ENCODE measurements at places on chromosomes 2 and 18. TPM values are rescaled to one million over a fixed set of nuclear protein-coding genes. Genes with fewer than 3 reads are reported as not detected.

GRCh38 chr2:160224060-160224459, 24.0 kb upstream of the ITGB6 start:
- no peak for DNase-seq

GRCh38 chr2:157364257-157364974, 38.8 kb upstream of the ERMN start:
- no peak for DNase-seq

GRCh38 chr2:230410861-230411569, 5.0 kb upstream of the SP100 start:
- no peak for DNase-seq

Gene MYOM1
- 3.1 TPM for total RNA-seq

GRCh38 chr2:156456616-156457015, 20.4 kb downstream of the GPD2 start:
- DNase-seq, result no peak

Gene MAPRE3
- 4.4 TPM for total RNA-seq

Gene PLCD4
- 0.26 TPM for total RNA-seq

Gene MDH1B
- total RNA-seq, result 3.2 TPM

DNA sequence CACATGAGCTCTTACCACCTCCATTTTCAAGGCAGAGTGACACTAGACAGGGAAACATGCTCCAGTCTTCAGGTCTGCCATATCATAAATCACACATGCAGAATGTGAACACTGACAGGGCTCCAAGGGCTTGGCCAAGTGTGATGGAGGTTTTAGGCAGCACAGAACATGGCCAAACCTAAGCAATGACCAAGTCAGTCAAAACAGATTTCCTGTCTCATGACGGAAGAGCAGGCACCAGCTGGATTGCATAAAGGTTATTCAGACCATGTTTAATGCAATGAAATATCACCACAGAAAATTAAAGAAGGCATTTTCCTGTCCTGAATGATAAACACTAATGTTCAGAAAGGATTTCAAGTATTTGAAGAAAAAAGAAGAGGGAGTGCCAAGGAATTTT, 72.5 kb downstream of the SUMO1 start:
- DNase-seq, result no peak

GRCh38 chr18:79164706-79165105, 95.5 kb downstream of the ATP9B start:
- DNase-seq, result no peak

Gene GATA6
- total RNA-seq, result 28.6 TPM

Gene NOL4
- total RNA-seq, result not detected

GRCh38 chr2:231665245-231666170, 42.8 kb upstream of the PTMA start:
- DNase-seq, result no peak

Gene MPHOSPH10
- total RNA-seq, result 43.1 TPM

DNA sequence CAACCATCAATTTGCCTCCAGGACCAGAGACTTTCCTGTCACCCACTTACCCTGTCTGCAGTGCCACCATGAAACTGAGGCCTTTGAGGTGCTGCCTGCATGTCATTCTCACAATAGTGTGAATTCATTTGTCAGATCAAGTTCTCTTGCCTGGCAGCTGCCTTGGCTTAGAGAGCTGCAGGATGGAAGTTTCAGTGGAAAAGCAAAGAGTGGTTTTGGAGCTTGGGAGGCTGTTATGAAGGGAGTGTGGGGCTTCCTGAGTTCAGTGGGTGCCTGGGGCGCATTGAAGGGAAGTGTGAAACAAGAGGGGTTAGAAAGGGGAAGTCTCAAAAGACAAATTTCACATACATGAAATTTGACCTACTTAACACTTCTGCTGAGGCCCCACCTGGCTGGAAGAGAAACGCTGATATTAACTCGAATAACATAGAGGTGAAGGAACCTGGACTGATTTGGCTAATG, 7.9 kb upstream of the LBH start:
- no peak for DNase-seq

Gene CAPN14
- total RNA-seq, result 0.14 TPM

DNA sequence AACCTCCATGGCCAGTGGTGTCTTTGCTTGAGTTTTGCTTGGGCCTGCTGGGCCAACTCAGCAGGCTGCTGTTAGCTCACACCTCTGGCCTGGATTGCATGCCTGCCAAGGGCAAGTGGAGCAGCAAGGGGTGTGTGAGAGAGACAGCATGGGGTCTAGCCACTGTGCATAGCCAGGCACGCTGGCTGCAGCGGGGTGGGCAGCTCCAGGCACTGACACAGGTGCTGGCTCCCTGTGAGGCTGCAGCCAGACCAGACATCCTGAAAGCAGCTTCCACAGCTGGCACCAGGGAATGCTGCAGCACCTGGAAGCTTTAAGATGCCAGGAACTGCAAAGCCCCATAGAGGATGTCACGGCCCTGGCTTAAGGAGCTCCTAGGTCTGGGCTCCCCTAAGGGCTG, 376.4 kb upstream of the VWC2L start:
- DNase-seq, result no peak

DNA sequence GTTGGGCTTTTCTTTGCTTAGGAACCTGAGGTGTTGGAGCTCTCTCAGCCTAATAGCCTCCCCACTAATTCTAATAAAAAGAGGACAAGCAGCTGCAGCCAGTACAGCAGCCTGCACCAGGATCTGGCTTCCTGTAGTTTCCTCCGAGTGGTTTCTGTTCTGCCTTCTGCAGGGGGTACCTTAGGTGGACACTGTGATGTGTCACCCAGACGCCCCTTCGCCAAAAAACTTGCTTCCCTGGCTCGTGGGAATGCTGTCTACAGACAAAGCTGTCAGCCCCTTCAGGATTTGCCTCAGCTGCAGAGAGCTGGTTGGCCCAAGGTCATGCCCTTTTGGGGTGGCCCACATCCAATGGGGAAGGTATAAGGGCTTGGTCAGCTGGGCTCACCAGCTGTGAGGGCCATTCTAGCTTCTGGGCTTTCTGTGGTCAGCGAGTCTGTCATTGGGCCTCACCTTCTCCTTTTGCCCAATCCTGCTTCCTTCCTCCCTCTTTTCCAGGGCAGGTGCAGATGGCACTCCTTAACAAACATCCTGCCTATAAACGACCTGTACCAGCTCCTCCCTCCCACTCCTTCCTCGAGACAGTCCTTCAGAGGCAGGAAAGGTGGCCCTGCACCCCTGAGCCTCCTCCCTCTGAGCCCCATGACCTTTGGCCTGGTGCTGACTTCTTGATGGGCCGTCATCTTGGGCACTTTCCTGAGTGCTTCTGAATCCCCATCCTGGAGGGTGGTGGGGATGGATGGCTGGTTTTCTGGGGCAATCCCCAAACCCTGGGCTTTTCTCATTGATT, 44.0 kb upstream of the ROCK2 start:
- DNase-seq, result no peak

DNA sequence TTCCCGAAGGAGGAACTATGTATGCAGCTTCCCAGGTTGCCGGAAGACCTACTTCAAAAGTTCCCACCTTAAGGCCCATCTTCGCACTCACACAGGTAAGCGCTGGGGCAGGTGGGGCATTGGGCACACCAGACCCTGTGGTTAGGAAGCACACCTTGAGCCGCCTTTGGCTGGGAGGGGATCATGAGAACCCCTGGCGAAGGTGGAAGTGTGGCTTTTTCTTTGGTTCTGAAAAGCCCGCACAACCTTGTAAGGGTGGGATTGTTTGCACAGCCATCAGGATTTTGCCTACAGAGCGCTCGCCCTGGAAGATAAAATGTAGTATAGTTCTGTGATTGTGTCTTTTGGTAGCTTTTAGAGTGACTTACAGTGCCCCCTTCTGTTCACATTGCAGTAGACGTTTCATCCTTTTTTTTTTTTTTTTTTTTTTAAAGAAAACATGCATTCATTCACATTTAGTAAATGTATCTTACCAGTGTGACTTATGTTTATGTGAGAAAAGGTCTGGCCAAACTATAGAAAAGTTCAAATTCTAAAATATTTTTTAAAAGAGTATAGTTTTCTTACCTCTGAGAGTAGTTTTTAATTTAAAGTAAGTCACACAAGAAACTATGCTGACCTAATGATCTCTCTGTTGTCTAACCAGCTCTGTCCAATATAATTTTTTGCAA, 5.3 kb downstream of the KLF11 start:
- DNase-seq, result no peak

GRCh38 chr2:16022548-16023240, 82.3 kb downstream of the MYCN start:
- no peak for DNase-seq

DNA sequence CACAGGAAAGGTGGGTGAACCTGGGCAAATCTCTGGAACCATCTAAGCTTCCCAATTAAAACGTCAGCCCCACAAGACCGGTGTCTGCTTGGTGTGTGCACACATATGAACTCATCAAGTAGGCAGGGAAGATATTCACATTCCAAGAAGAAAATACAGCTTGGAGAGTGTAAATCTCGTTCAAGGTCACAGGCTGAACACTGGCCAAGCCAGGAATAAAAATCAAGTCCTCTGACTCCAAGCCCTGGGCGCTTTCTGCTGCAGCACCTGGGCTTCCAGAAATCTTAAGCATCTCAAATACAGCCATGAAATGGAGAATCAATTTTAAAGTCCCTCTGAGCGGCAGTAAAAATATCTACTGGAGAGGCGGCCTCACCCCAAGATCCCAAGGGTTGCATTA, 150.9 kb downstream of the TWIST2 start:
- DNase-seq, result no peak

DNA sequence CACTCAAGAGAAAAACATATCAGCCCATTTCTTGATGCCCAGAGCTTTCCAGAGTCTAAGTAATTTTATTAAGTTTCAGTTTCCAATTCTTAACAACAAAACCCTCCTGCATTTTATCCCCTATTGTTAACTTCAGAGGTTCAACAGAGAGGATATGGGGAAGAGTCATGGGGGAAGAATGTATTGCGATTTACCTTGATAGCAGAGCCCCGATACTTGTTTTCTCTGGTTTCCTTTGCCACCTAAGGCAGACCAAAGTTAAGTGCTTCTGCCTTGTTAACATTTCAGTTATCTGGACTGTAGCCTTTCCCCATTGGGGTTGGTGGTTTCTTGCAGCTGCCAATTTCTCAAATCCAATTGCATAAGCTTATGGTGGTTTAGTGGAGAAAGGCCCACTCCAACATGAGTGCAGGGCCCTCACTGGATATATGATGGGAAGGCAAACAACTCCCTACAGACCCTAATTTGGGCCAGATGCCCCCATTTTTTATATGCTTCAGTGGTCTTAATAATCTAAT, 82.0 kb upstream of the ITGB6 start:
- DNase-seq, result no peak

Gene TIGD1
- 8.5 TPM for total RNA-seq

Gene KCNS3
- 67.6 TPM for total RNA-seq

- no peak for DNase-seq
Measured at GRCh38 chr2:174699993-174700766, 64.1 kb downstream of the CHRNA1 start.

Gene LAMA3
- 55.3 TPM for total RNA-seq

- no peak for DNase-seq
Measured at GRCh38 chr2:160583813-160584537, 90.4 kb upstream of the RBMS1 start.

GRCh38 chr2:58667137-58667774, 426.1 kb upstream of the FANCL start:
- DNase-seq, result no peak

DNA sequence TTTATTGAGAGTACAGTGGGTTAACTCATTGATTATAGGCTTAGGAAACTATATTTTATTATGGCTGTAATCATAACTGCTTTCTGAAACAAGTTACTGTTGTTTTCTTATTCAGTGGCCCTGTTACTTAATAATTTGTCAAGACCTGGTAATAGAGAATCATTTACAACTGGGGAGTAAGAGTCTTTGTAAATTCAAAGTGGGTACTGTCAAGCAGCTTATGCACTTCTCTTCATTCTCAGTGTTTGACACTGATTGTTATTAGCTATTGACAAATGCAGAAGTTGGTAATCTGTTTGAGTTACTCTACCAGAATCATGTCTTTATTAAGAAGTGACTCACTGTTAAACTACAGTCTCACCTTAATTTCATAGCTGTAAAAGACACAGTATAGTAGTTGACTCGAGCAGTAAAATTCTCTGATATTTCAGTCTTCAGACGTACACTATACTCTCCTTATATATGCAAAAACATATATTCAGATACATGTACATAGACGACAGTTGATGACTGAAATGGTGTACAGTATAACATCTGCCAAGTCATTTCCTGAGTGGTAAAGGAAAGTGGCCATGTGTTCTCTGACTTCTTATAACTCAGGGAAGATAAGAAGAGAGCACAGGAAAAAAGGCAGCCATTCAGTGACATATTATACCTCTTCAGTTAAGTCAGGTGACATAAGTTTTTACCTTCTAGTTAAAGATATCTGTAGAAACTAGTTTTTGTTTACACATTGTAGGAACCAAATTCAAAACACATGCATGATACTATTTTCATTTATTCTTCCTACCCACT, 36.0 kb upstream of the TTC27 start:
- DNase-seq, result no peak

DNA sequence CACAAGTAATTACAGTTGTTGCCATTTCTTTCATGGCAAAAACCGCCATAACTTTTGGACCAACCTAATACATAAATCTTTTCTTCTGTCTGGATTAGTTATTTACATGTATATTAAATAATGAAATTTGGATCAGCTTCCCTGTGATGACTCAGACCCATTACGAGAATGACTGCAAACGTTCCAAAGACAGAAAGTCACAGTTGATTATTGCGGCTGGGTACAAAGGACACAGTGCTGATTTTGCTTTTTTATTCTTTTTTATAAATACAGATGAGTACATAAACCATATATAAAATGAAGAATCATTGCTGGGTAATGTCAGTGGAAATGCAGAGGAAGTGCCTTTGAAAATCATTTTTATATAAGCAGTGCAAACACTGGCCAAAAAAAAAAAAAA, 126.2 kb downstream of the TWIST2 start:
- DNase-seq, result no peak

DNA sequence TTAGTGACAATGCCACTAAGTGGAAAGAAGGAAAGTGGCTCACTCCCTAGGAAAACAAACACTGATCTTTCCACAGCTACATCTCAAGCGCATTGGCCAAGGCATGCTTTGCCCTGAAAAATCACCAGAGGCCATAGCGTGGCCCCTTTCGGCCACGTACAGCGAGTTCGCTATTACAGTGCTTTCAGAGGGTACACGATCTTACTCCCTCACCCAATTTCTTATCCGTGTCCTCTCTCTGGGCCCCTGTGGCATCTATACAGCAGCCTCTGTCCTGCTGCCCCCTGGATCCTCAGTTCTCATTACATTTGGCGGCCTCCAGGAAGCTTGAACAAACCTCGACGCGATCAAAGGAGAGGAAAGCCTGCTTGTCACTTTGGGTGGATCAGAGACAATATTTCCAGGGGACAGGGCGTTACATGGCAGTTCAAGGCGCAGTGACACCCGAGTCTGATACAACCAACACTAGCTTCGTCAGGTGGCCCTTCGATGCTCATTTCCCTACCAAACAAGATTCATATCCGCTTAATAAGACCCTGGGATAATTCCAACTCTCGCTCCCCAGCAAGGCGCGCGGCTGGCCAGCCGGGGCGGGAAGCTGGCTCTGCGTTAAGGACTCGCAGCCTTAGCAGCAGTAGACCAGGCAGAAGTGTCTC, 941 bp downstream of the SKOR2 start:
- DNase-seq, result no peak

DNA sequence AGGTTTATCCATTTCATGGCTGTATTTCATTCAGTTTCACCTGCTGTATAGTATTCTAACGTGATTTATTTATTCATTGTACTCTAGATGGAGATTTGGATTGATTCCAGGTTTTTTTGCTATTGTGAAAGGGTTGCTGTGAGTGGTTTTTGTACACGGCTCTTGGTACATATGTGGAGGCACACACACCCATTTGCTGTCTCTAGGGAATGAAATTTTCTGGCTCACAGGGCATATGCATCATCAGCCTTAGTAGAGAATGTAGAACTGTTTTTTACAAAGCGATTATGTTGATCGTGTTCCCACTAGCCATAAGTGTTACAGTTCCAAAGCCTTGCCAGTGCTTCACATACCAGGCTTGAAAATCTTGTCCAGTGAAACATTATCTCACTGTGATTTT, 5.1 kb downstream of the SPTBN1 start:
- DNase-seq, result no peak

Gene ANKRD29
- 33.4 TPM for total RNA-seq

Measured in uterus (tissue), 4 donors.